Frontal cortex (tissue), 4 donors: ENCODE measurements at places on chromosomes 13 and 19. TPM values are rescaled to one million over a fixed set of nuclear protein-coding genes. Genes with fewer than 3 reads are reported as not detected.

GRCh38 chr13:109869312-109870237 is 83.2 kb upstream of the IRS2 start:
- peak; percentile 53 for DNase-seq

- no peak for DNase-seq
Observed at GRCh38 chr19:10390652-10391286, 10.4 kb upstream of the TYK2 start.

GRCh38 chr13:72379581-72379980 is 347.8 kb downstream of the MZT1 start:
- no peak for DNase-seq

- no peak for DNase-seq
Observed at GRCh38 chr19:19835560-19836038, 14.0 kb upstream of the ZNF506 start.

GRCh38 chr13:46627462-46627861 is 74.5 kb downstream of the LRCH1 start:
- no peak for DNase-seq

GRCh38 chr13:75870397-75870903 is 234.3 kb downstream of the LMO7 start:
- peak; percentile 25 for DNase-seq

DNA sequence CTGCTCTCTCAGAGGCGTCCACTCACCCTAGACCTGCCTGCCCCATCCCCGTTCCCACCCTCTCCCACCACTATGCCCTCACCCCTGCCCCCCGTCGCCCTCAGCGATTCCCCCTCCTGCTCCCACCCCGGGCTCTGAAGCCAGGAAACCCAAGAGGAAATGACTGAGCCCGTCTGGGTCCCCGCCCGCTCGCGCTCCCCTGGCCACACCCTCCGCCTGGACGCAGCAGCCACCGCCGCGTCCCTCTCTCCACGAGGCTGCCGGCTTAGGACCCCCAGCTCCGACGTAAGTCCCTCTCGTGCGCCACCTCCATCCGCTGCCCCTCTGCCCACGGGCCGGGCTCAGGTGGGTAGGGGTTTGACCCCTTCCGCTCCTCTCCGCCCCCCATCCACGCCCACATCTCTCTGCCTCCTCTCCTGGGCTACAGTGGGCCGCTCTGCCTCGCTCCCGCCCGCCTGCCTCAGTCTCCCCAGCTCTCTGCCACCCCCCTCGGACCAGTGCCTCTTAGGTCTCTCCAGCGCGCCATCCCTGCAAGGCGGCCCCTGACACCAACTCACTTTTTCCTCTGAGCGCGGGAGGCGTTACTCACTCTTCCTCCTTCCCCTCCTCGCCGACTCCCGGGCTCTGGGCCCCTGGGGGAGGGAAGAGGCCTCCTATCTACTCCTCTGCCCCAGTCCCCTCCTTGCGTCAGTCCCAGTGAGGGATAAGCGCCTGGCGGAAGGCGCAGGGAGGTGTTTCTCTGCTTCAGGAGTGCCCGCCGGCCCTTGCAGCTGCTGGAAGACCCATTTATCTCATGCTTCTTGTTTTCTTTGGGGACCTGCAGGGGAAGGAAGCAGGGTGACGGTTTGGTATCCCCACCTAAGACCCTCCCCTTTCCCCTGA is at the start of gene FXYD5:
TSS of gene FXYD5 (plus strand) at position 211 of the 882 bp plus-strand sequence. CDS start 816 bp downstream, outside the sequence.
- peak; percentile 37 for DNase-seq

- DNase-seq, result no peak
Observed at GRCh38 chr13:34431827-34432581, 510.1 kb upstream of the NBEA start.

GRCh38 chr19:45863840-45864628 is at the start of gene FOXA3:
Gene FOXA3, plus strand, starts transcription at chr19:45864326. Its CDS starts 131 bp downstream, at chr19:45864457.
- DNase-seq, result peak; percentile 71

GRCh38 chr19:16233081-16233776 is 35.5 kb downstream of the AP1M1 start:
- no peak for DNase-seq

DNA sequence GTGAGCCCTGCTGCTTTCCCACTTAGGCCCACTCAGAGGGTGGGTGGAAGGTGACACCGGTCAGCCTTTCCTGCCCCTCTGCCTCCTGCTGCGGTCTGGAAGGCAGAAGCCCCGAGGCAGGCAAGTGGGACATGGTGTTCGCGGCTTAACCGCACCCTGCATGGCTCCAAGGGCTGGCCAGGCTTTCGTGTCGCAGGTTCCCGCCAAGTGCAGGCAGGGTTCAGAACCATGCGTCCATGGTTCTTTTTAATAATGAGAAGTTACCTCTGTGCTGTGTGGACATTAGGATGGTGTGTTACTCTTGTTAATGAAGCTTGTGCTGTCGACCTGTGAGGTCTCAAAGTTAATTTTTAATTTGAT is 986 bp downstream of the DGKH start:
- DNase-seq, result no peak

- DNase-seq, result no peak
Observed at GRCh38 chr13:101829484-101829883, 377.0 kb downstream of the ITGBL1 start.

DNA sequence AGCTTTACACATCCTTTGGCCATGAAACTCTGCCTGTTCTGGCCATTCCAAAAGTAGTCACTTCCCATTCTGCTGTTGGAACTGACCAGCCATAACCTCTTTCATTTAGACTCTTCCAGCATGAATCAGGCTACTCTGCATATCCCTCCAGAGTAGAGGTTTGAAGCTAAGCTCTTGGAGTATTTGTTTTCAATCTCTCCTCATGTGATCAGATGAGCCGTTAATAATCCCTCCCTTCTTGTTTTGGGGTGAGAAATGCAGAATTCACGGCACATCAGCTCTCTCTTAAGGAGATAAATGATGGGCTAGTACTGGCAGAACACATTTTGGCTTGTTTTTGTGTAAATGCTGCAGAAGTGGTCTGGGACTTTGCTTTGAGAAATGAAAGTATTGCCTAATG is 519.9 kb downstream of the PCDH17 start:
- DNase-seq, result no peak

GRCh38 chr13:21657538-21657937 is 13.3 kb upstream of the FGF9 start:
- no peak for DNase-seq

GRCh38 chr13:104296286-104296685 is 1230.1 kb upstream of the SLC10A2 start:
- DNase-seq, result no peak

- DNase-seq, result no peak
Observed at GRCh38 chr13:29993716-29994488, 143.5 kb upstream of the UBL3 start.

DNA sequence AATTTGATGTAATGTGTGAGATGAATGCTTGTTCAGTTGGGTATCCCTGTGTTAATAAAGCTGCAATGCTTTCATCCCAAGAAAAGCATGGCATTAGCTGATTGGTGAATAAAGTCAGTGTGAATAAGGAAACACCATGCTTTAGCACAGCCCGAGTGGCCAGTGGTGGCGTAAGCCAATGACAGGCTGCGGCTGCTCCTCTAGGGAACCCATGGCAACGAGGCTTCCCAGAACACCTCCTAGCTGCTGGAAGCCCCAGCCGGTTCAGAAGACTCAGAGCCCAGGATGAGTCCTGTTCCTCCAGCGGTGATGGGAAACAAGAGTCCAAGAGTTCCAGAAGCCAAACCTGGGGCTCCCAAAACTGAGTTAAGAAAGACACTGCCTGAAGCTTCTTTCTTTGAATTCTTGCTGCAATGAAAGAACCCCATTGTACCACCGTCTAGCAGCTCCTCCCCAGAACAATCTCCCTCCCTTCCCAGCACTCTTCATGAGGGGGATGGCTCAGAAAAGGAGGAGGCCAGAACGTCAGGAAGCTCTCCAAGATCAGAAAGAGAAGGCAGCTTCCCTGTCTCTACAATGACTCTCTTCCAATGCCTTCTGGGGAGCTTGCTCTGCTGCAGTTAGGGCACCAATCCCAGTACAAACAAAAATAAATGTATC is 58.2 kb downstream of the TSHZ3 start:
- DNase-seq, result no peak

GRCh38 chr19:31419871-31420445 is 70.7 kb upstream of the TSHZ3 start:
- DNase-seq, result no peak

GRCh38 chr19:49665036-49665350 is 664 bp downstream of the IRF3 start:
- DNase-seq, result no peak

DNA sequence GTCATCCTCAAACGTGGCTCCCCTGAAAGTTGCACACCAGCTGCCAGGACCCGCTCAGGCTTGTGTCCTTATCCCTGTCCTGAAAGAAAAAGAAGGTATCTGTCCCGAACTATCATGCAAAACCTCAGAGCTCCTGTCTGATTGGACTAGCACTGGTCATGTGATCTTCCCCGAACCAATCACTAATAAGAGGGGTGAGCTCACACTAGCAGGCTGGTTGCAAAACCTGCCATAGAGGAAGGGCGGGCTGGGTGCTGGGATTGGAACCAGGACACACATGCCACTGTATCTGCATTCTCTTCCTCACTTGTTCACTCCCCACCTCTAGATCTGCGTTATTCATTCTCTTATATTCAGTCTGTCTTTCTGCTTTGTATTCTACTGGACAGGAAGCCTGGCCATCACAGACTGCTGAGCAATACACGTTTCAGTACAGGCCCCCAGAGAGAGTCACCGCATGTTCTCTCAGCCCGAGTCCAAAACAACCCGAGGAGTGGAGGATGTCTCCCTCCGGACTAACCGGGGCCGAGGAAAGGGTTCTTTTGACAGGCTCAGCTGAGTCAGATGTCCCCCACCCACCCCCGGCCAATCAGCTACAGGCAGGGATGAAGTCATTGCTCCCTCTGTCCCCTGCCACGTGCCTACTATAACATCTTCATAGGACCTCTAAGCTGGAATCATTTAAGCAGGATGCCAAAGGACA is 97.7 kb downstream of the SIPA1L3 start:
- peak; percentile 79 for DNase-seq

GRCh38 chr19:52351512-52351911 is 15.5 kb downstream of the ZNF610 start:
- DNase-seq, result no peak

DNA sequence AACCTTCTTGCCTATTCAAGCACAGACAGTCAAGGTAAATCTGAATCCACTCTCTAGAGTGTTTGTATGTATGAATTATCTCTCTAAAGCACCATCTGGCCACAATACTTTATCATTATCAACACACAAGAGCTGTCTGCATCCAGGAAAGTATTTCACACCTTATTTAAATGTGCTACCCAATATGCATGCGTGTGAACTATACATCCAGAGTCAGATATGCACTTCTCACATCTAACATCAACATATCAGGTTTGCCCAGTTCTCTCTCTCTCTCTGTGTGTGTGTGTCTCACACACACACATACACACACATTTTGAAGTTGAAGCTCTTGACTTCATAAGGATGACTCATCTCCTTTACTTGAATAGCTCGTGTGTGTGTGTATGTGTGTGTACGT is 697.5 kb upstream of the PCDH20 start:
- DNase-seq, result no peak

- no peak for DNase-seq
Observed at GRCh38 chr13:26198116-26198515, 24.0 kb downstream of the RNF6 start.

GRCh38 chr13:47835470-47836228 is 165.4 kb downstream of the SUCLA2 start:
- DNase-seq, result no peak

- no peak for DNase-seq
Observed at GRCh38 chr13:95948656-95949055, 104.5 kb downstream of the UGGT2 start.

GRCh38 chr19:37905946-37906868 is at the start of gene WDR87:
Gene WDR87, minus strand, starts transcription at chr19:37906594. Its CDS starts 8,355 bp downstream, at chr19:37898239.
- no peak for DNase-seq

The C19orf33 gene
- 0.82 TPM for total RNA-seq

The MEF2B gene
- total RNA-seq, result not detected

The BRSK1 gene
- total RNA-seq, result 81.1 TPM

The ZNF418 gene
- total RNA-seq, result 53.4 TPM

The C2CD4C gene
- total RNA-seq, result 20.8 TPM

The ASPDH gene
- 0.82 TPM for total RNA-seq

The TNFSF13B gene
- total RNA-seq, result 1.6 TPM

The GARIN5A gene
- total RNA-seq, result 2.0 TPM

The HOMER3 gene
- total RNA-seq, result 20.4 TPM

The GTF2F2 gene
- 20.4 TPM for total RNA-seq

The CRLF1 gene
- 2.4 TPM for total RNA-seq

The PSG7 gene
- not detected for total RNA-seq

The GPR183 gene
- 0.82 TPM for total RNA-seq

The PSG3 gene
- not detected for total RNA-seq

The CYP4F2 gene
- not detected for total RNA-seq

The TMEM59L gene
- total RNA-seq, result 34.2 TPM

The ANGPTL8 gene
- total RNA-seq, result not detected

The SERPINE3 gene
- 0.41 TPM for total RNA-seq

The ENOX1 gene
- total RNA-seq, result 50.5 TPM
